Activated CD8-positive, alpha-beta T cell treated with anti-CD3 and anti-CD28 coated beads for 36 hours (primary cell): ENCODE measurements at places on chromosomes 11 and 22. TPM values are rescaled to one million over a fixed set of nuclear protein-coding genes. Genes with fewer than 3 reads are reported as not detected.

The TTC36 gene
- 0.43 TPM for total RNA-seq

The POTEH gene
- not detected for total RNA-seq

DNA sequence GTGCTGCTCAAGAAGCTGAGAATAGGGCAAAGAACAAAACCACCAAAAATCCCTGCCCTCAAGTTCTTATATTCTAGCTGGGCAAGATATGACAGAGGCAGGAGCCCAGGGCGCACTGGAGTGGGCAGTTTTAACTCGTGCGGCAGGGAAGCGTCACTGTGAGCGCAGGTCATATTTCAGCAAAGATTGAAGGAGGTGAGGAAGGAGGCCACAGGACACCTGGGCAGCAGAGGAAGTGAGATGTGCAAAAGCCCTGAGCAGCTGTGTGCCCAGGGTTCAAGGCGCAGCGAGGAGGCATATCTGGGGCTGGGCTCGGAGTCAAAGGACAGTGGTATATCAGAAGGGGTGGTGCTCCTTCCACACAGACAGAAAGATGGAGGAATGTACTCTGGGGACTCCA, 13.5 kb downstream of the KCNC1 start:
- DNase-seq = no peak

DNA sequence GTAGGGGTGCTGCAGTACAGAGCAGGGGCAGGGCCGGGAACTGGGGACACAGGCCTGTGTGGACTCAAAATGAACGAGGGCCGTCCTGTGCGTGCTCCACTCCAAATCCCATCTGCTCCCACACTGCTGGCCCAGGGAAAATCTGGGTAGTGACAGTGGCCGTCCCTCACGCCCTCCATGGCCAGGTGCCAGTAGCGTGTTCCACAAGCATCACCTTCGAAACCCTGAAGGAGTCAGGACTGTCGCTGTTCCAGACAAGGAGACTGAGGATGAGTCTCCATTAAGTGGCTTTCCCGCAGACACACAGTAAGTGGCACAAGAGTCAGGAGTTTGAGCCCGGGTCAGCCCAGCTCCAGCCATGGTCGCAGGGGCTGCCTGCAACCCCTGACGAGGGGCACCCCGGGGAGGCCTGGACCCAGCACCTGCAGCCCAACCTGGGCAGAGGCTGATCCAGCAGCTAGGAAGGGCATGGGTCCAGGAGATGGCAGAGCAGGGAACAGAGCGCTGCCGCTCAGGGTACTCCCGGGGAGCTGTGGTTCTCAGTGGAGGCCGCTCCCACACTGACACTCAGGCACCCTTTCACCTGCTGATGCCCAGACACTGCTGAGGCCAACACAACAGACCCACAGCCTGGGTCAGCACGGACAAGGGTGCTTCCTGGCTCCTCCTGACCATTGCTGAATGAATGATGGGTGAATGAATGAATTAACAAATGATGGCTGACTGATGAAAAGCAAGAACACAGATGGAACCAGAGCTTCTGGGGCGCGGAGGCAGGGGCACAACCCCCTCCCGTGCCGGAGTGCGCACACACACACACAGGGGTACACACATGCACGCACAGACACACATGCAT, 35.3 kb downstream of the IGF2 start:
- DNase-seq = no peak

The OR2AT4 gene
- not detected for total RNA-seq

The FIBIN gene
- not detected for total RNA-seq

GRCh38 chr11:102007567-102008437, 39.4 kb upstream of the CFAP300 start:
- no peak for DNase-seq

DNA sequence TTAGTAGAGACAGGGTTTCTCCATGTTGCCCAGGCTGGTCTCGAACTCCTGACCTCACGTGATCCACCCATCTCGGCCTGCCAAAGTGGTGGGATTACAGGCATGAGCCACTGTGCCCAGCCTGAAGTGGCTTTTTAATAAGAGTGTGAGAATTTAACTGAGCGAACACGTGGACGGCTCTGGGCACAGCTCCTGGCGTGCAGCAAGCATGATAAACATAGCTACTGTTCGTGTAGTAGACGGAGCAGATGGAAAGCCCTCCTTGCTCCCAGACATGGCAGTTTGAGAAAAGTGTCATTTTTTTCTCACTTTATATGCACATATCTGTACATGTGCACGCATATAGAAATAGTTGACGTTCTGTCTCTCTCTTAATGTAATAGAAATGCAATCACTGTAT, 7.0 kb downstream of the EMID1 start:
- no peak for DNase-seq
